ENCODE measurements at places on chromosomes 5 and 9. TPM values are rescaled to one million over a fixed set of nuclear protein-coding genes. Genes with fewer than 3 reads are reported as not detected.

Gene PCDHGA1
- polyA plus RNA-seq, result 0.10 TPM

DNA sequence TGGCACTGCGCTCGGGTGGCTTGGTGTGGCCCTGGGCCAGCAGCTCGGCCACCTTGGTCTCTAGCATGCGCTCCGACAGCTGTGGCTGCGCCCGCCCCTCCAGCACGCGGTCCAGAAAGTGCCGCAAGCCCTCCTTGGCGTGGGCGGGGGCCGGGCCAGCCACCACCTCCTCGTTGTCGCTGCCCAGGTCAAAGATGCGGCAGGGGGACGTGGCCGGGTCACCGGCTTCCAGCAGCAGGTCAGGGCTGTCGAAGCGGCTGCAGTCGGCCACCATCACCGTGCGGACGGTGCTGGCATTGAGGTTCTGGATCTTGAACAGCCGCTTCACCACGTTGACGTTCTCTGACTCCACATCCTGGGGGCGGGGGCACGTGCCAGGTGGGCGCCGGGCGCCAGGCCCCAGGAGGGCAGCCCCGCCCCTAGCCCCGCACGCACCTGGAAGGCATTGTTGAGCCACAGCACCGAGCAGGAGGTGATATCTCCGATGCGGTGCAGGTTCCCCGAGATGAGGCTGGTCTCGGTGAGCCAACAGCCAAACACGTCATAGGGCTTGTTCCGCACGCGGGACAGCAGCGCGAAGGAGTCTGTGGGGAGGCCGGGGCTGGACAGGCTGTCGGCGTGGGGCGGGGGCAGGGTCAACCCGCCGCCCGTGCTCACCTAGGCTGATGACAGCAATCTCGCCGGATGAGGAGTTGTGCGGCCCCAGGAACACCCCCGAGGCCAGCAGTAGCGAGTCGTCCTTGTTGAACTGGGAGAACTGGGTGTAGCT lies 2.2 kb downstream of the FBXW5 start:
- DNase-seq, result no peak

- DNase-seq, result no peak
Measured at GRCh38 chr5:41761663-41762062, 108.6 kb downstream of the OXCT1 start.

- no peak for DNase-seq
Measured at GRCh38 chr9:124099860-124100259, 88.3 kb downstream of the LHX2 start.

Gene FBN2
- polyA plus RNA-seq, result 0.21 TPM

- DNase-seq, result no peak
Measured at GRCh38 chr5:78753093-78753531, 104.5 kb upstream of the LHFPL2 start.

Gene DNM1
- 0.45 TPM for polyA plus RNA-seq

DNA sequence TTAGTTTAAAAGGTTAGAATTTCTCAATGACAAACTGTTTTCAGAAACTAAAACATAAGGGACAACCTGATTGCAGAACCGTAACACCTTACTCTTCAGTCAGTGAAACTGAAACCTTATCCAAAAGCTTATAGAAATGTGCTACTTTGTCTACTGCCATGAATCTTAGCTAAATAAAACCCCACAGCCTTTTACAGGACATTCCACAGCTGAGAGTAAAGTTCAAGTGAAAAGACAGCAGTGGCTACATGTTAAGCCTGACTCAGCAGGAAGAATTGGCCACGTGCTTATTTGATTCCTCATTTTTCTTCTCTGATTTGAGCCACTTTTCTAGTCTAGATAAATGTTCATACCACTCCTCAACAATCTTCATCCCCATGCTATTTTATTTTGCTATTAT lies 278.7 kb upstream of the ISL1 start:
- peak; percentile 32 for DNase-seq

DNA sequence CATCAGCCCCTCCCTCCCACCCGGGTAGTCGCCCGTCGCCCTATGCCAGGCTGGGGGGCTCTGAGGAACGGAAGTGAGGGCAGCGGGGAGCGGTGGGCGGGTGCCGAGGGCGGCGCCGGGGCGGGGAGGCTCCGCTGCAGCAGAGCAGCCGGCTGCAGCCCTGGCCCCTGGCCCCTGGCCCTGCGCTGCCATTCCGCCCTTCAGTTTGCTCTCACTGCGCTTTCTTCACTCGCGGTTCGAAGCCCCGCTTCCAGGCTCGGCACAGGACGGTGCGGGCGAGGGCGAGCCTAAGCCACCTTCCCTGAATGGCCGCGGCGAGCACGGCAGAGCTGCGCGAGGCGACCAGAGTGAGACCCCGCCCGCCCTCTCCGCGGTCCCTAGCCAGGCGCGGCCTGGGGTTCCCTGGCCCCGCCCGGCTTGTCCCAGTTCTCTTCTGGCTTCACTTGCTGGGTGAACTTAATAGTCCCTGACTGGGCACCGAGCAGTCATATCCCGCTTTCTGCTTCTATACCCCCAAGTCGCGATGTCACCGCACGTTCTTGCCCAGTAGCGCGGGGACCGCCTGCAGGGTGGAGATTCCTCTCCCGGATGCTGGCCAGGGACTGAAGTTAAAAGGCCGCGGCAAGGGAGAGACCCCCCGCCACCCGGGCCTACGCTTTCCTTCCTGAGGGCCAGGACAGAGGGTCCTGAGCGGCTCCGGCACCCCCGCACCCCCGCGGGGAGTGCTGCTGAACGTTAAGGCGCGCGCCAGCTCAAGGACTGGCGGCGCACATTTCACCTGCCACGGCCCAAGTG lies 623 bp upstream of the TRIM36 start:
- DNase-seq, result no peak

Gene EQTN
- not detected for polyA plus RNA-seq

All from small intestine (tissue), 16 donors.